Bone marrow (tissue), 2 donors: ENCODE measurements at places on chromosomes 3 and 15.
A peak's percentile ranks its signal among the peaks of the same experiment; 100 is the strongest.

DNA sequence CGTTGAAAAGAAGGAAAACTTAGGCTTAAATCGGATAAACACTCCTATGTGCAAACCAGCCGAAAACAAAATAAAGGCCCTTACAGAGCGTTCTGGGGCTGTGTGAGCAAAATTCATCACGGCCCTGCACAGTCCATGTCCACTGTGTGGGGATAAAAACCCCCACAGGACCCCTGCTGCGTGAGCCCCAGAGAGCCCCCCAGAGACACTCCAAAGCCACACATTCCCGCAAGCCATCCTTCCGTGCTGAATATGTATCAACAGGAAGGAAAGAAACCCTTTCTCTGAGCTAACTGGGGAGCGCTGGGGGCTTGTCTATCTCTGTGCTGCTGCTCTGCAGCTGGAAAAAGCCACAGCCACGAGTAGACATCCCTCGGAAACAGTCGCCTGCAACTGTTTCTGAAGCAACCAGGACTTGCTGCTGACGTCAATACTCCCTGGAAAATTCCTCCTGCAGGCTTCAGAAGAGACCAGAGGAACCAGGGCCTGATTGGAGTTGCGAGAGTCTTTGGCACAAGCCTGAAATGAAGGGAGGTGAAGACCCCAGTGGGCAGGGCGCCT is 72.7 kb downstream of the NUP210 start:
- DNase-seq = no peak

- DNase-seq = no peak
These were observed 8.1 kb upstream of the SCG3 start for GRCh38 chr15:51672913-51673857.

- no peak for DNase-seq
These were observed 348.5 kb upstream of the UMPS start for GRCh38 chr3:124381575-124382333.

DNA sequence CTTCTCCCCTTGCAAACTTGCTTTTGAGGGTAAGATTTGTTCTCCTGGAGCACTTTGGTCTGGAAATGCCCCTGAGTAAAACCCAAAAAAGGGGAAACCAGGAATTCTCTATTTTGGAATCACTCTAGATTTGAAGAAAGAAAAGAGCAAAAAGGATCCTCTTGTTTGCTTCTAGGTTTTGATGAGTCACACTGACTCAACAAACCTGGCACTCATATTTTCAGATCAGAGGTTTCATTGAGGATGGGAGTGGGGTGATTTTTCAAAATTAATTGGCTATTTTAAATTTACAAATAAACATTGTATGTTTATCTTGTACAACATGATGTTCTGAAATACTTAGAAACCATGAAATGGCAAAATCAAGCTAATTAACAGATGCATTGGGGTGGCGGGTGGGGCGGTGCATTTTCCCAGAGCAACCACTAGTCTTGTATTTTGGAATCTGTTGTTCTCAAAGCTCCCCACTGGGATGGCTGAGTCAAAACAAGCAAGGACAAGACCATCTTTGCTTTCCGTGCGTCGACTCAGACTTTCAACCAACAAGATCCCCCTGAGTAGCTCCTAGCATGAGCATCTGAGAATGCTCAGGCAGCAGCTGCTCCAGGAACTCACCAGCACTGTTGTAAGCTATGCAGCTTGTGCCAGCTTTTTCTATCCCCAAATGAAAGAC is 451.4 kb downstream of the WDR72 start:
- DNase-seq = peak; percentile 20

GRCh38 chr3:5192571-5193365 is 5.3 kb downstream of the EDEM1 start:
- DNase-seq = no peak

DNA sequence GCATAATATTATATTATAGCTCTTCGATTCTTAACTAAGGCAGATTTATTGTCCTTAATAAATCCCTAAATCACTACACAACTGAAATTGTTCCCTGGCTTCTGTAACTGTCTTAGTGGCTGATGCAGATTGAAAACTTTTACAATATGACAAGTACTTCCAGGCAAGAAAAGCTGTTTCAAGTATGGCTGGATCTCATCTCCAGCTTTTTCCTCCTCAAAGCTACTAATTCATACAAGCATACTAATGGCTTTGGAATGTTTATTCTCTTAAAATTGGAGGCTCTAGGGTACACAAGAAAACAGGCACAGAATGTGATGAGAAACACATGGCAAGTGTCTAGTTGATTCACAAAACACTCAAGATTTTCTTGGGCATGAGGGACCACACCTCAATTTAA is 351.5 kb upstream of the ICE2 start:
- no peak for DNase-seq

DNA sequence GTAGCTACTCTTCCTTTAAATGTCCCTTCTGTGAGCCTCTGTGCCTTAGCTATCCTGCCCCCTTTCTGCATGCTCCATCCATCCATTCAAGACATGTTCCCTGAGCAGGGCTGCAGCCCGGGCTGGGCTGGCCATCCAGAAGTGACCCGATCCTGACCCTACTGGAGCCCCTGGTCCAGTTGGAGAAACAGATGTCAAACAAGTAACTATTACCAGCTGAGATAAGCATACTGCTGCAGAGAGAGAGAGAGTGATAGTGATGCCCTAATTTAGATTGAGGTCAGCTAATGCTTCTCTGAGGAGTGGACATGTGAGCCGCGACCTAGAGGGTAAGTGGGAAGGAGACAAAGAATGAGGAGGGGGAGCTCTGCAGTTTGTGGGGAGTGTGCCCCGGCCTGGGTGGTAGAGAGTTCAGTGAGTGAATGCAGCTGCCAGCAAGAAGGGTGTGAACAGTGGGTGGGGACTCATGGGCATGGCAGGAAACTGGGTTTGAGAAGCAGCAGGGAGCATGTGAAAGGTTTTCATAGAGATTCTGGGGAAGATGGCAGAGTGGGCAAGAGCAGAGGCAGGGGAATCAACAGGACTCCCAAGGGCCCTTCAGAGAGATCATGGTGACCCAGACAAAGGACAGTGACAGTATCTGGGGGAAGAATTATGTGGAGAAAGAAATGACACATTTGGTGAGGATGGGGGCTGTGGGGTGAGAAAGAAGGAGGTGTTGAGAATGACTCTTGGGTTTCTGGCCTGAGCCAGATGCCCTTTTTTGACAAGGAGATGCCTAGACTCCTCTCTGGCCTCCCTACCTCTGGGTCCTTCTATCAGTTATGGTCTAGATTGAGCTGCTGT is 44.9 kb downstream of the CHCHD6 start:
- DNase-seq = no peak

DNA sequence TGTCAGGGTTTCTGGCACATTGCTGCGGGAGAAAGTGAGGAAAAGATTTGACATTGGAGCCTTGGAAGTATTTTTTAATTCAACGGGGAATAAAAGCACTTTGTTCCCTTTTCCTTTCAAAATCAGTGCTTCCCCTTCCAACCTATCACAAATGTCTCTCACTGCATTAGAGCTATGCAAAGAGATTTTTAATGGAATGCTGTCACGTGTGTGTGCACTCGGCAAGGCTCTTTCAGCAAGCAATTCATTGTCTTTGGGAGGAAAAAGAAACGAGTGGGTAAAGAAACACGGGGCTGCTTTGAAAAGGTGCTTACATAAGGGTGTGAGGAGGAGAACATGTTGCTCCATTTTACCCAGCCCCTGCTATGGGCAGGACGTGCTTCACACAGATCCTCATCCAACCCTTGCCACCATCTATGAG is 490.4 kb upstream of the PROK2 start:
- no peak for DNase-seq

DNA sequence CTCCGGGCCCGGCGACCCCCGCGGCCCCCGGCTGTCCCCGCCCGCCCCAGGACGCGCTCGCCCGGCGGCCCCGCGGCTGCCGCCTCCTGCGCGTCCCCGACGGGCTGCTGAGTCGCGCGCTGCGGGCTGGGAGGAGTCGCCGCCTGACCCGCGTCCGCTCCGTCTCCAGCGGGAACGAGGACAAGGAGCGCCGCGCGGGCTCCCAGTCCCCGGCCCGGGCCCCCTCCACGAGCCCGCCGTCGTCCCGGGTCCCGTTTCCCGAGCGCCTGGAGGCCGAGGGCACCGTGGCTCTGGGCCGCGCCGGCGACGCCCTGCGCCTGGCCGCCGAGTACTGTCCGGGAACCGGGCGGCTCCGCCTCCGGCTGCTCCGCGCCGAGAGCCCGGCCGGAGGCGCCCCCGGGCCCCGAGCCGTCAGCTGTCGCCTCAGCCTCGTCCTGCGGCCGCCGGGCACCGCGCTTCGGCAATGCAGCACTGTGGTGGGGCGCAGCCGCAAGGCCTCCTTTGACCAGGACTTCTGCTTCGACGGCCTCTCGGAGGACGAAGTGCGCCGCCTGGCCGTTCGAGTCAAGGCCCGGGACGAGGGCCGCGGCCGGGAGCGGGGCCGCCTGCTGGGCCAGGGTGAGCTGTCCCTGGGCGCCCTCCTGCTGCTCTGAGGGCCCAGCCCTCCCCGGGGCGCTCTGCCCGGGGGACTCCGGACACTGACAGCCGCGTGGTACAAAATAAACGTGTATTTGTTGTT is 1.5 kb downstream of the C2CD4A start:
- DNase-seq = peak; percentile 45

- DNase-seq = no peak
These were observed 5.8 kb upstream of the TMEM41A start for GRCh38 chr3:185504636-185505035.

DNA sequence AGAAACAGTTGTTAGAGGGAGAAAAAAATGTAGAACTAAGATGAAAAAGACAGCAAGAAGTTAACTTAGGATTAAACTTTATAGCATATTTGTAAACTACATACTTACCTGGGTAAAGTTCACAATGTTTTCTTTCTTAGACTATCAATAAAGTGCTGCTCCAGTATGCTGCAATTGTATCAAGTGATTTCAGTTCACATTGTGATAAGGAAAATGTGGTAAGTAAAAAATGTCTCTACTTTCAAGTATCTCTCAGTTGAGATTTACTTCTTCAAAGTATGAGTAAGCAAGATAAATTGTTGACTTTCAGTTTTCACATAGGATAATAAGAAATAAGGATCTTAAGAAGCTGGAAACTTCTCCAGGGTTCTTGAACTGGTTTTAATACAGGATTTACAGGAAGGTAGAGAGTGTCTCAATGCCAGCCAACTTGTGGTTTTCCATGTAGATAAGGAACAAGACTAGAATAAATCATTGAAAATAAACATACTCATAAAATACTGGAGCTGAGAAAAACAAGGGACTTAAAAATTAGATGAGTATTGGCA is 528.8 kb downstream of the UNC13C start:
- no peak for DNase-seq

DNA sequence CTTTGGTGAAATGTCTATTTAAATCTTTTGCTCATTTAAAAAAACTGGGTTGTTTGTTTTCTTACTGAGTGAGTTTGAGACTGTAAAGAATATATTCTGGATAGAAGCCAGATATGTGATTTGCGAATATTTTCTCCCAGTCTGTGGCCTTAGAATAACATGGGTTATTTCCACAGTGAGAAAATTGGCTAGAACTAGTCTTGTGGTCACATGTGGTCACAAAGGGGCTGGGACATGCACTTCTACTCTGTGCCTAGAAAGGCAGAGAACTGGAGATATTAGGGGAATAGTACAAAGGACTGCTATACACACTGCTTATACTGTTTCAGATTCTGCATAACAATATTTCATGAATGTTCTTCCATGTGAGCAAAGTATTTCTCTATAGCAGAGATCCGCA is 79.9 kb upstream of the RGMA start:
- DNase-seq = no peak

- no peak for DNase-seq
These were observed 61.9 kb downstream of the TM4SF4 start for GRCh38 chr3:149536429-149536828.

GRCh38 chr3:49166752-49167556 is 823 bp upstream of the CCDC71 start:
- no peak for DNase-seq

- DNase-seq = no peak
These were observed 149.0 kb downstream of the GSK3B start for GRCh38 chr3:119945291-119945690.

GRCh38 chr15:81268881-81269601 is 54.9 kb downstream of the STARD5 start:
- no peak for DNase-seq

DNA sequence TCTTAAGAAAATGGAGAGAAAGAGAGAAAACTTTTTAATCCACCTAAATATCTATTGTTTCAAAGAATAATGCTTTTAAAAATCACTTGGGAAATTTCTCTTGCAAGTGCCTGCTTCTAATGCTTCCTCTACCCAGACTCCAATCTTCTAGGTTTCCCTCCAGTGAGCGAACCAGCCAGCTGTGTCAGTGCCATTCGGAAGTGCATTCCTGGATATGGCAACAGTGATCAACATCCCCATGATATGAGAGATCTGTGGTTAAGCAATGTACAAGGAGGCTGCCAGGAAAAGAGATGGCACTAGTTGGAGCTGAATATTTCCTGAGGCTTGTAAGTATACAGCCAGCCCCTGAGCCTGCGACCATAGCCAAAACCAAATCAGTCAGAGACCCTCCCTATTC is 53.3 kb upstream of the KCNMB2 start:
- no peak for DNase-seq

DNA sequence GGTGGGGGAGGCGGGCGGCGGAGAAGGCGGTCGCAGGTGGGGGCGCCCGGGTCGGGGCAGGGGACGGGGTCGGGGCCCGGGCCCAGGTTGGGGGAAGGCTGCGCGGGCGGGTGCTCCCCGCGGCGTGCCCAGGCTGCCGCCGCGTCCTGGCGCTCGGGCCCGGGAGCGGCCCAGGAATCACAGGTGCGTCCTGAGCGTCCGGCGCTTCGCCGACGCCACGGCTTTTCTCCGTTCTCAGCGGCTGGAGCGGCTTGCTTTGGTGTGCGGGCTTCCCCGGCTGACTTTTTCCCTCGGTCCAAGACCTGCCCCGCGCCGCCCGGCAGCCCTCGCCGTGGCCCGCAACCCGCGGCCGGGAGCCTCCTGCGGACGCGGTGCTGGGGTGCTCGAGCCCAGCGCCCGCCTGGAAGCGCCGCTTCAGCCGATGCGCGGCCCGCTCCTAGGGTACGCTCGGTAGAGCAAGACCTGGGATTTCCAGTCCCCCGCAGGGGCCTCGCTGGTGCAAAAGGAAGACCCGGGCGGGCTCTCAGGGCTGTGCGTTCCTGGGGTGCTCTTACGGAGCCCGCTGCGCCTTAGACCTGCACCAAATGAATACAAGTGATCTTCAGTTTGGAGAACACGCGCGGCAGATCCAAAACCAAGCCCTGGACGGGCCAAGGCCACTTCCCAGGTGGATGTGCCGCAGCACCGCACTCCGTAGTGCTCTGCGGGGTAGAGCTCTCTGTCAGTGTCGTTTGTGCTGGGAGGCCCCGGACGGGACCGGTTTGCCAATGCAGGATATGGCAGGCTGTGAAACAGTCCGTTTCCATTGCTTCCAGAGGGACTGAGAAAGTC is 639 bp downstream of the NIPA1 start:
- DNase-seq = no peak

GRCh38 chr3:177110386-177110785 is 86.9 kb downstream of the TBL1XR1 start:
- no peak for DNase-seq

- no peak for DNase-seq
These were observed 57.0 kb downstream of the TMCC1 start for GRCh38 chr3:129836381-129837064.

GRCh38 chr15:60583946-60584345 is 105.0 kb upstream of the ICE2 start:
- no peak for DNase-seq

GRCh38 chr3:42520336-42520735 is 17.9 kb downstream of the VIPR1 start:
- DNase-seq = no peak
